ENCODE measurements at places on chromosomes 3 and 15.

DNA sequence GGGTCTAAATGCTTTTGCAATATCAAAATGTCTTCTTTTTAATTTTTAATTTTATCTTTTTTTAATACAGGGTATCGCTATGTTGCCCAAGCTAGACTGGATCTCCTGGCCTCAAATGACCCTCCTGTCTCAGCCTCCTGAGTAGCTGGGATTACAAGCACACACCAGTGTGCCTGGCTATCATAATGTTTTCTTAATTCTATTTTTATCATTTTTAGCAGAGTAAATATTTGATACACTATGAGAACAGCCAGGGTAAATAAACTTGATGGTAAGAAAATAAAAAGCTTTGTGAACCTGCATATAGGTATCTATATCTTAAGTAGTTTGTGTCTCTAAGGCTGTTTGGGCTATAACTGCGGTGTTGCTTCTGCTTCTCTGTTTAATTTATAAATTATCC lies 60.4 kb downstream of the IL12A start:
- no peak for DNase-seq

DNA sequence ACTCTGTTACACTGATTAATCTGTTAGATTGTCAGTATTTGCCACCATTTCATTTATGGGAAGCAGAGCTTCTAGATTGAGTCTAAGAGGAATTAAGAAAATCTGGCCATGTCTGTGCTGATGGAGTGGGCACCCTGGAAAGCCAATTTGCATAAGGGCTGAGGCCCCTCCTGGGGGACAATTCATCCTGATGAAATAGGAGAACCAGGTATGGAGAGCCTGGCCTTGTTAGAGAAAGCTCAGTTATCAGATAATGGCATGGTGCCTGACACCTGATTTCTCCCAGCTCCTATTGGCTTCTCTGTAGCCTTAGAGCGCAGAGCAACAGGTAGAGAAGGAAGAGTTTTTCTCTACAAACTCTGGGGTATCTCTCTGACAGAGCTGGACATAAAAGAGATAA lies 114.2 kb downstream of the EBLN2 start:
- DNase-seq = no peak

GRCh38 chr15:94175420-94175819 lies 55.9 kb upstream of the MCTP2 start:
- no peak for DNase-seq

DNA sequence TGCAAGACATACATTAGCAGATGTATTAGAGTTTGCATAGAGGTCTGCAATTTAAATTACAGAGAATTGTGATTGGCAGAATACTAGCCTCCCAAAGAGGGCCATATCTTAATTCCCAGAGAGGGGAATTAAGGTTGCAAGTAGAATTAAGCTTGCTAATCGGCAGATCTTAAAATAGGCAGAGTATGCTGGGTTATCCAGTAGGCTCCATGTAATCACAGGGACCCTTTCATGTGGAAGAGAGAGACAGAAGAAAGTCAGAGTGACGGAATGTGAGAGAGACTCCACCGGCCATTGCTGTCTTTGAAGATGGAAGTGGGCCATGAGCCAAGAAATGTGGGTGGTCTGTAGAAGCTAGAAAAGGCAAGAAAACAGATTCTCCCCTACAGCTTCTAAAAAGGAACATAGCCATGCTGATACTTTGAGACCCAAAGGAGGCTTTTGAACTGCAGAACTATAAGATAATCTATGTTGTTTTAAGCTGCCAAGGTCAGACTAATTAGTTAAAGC lies 38.8 kb downstream of the IMPG2 start:
- no peak for DNase-seq

DNA sequence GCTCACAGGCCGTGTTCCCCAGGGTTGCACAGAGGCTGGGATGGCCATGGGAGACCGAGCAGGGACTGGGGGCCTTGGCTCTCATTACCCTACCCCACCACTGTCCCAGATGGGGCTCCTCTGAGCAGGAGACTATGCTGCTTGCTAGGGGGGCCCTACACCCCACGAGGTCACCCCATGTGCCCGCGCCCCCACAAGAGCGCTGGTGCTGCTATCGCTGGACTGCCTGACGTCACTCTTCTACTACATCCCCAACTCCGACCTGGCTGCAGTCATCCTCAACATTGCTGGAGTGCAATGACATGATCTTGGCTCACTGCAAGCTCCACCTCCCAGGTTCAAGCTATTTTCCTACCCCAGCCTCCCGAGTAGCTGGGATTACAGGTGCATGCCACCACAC lies 307.7 kb downstream of the ARRDC4 start:
- DNase-seq = no peak

DNA sequence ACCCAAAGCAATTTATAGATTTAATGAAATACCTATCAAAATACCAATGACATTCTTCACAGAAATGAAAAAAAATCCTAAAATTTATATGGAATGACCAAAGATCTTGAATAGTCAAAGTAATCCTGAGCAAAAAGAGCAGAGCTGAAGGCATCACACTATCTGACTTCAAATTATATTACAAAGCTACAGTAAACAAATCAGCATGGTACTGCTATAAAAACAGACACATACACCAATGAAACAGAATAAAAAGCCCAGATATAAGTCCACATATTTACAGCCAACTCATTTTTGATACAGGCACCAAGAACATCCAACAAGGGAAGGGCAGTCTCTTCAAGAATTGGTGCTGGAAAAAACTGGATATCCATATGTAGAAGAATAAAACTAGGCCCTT lies 54.9 kb upstream of the TMEM158 start:
- DNase-seq = no peak

- DNase-seq = peak; percentile 86
These were observed 422.4 kb upstream of the ATP11B start for GRCh38 chr3:182370949-182371348.

DNA sequence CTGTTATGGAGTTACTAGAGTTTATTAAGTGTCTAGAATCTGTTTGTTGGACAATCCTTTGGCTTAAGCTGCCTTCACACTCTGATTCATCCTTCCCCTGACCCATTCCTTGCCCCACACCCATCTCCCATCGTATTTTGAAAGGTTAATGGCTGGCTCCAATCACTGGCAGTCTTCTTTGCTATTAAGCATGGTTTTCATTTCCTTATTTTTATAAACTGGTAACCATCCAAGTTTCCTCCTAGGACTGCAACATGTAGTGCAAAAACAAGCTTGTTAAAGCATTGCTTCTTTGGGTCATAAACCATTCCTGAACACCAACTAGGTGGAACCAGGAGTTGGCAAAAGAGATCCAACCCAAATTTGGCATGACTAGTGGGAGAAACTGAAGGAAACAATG lies 148.4 kb downstream of the DTWD1 start:
- DNase-seq = no peak

GRCh38 chr3:23834082-23834870 lies 28.5 kb downstream of the UBE2E1 start:
- peak; percentile 26 for DNase-seq

- peak; percentile 42 for DNase-seq
These were observed 149.1 kb downstream of the TJP1 start for GRCh38 chr15:29672923-29673809.

DNA sequence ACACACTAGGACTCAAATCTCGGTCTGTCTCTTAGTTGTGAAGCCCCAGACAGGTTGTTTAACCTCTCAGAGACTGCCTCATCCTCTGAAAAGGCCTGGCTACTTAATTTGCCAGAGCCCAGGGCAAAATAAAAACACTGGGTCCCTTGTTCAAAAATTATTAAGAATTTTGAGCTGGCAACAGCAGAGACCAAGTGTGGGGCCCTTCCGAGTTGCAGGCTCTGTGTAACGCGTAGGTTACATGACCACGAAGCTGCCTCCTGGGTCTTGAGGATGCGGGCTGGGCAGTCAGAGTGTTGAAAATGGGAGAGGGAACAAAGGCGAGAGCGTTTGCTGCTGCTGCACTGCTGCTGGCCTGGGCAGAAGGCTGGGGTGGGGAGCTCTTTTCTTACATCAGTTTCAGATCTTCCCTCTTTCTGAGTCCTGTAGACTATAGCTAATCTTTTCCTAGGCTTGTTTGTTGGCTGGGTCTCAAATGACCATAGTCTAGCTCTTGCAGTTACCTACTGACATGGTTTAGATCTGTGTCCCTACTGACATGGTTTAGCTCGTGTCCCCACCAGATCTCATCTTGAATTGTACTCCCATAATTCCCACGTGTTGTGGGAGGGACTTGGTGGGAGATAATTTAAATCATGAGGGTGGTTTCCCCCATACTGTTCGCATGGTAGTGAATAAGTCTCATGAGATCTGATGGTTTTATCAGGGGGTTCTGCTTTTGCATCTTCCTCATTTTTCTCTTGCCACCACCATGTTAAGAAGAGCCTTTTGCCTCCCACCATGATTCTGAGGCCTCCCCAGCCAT lies 49.9 kb downstream of the CLEC3B start:
- no peak for DNase-seq

DNA sequence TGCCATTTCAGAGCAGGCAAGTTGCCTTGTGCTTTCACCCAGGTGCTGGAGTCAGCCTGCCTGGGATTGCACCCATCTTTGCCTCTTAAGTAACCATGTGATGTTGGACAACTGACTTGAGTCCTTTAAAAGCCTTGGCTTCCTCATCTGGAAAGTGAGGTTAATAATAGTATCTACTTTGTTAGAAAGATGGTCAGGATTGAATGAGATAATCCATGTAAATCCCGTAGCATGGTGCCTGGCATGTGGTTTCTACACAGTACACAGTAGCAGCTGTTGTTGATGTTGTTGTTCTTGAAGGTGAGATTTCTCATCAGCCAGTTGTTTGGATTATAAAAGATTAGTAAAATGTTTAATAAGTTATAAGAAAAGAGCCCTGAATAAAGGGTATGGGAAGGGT lies 48.8 kb downstream of the PSMD6 start:
- DNase-seq = no peak

GRCh38 chr15:95662638-95663037 lies 667.9 kb upstream of the NR2F2 start:
- no peak for DNase-seq

GRCh38 chr3:31027914-31028313 lies 133.5 kb upstream of the GADL1 start:
- no peak for DNase-seq

DNA sequence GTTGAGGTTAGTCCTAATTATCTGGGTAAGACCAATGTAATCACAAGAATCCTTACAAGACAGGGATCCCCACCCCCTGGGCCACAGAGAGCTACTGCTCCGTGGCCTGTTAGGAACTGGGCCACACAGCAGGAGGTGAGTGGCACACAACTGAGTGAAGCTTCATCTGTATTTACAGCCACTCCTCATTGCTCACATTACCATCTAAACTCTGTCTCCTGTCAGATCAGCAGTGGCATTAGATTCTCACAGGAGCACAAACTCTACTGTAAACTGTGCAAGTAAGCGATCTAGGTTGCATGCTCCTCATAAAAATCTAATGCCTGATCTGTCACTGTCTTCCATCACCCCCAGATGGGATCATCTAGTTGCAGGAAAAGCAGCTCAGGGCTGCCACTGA lies 58.5 kb upstream of the CRBN start:
- no peak for DNase-seq

DNA sequence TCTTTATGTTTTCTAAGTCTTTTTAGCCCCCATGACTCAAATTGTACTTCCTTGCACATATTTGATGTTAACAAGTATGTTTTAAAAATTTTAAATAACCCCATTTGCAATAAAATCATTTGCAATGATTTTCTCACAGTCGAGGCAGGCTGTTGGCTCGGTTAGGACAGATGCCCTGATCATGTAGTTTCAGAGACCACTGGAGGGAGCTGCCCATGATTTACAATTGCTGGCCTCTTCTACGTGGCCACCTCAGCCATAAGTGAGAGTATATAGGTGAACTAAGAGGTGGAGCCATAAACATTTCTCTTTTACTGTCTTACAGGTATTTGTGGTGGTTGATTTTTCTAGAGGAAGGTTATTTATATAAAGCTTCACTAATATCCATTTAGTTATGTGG lies 1.7 kb downstream of the DTWD1 start:
- DNase-seq = no peak

DNA sequence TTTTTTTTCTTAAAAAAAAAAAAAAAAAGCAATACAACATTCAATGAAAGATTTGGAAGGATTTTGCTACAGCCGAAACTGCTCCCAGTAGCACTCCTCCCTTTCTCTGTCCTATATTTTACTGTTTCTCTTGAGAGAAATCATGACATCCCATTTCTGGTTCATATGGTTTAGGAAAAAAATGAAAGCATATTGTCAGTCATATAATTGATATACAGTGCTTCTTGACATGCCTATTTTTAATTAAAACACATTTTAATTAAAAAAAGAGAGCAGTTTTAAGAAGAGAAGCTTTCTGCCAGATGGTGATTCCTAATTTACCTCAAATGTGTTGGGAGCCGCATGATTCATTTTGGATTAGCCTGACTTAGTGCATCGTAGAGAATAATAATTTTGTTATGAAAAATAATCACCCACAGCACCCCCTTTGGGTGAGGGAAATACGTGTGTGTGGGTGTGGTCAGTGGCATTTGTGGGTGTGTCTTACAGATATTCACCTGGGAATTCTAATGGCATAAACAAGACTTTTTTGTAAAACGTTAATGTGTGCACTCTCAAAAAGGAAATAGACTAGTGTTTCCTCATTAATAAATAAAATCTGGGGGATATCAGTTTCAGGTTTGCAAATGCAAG lies 544.5 kb downstream of the MFSD1 start:
- DNase-seq = no peak

- peak; percentile 17 for DNase-seq
These were observed 464.9 kb downstream of the MFSD1 start for GRCh38 chr3:159266779-159267178.

GRCh38 chr3:24828011-24828410 lies 333.4 kb upstream of the THRB start:
- no peak for DNase-seq

DNA sequence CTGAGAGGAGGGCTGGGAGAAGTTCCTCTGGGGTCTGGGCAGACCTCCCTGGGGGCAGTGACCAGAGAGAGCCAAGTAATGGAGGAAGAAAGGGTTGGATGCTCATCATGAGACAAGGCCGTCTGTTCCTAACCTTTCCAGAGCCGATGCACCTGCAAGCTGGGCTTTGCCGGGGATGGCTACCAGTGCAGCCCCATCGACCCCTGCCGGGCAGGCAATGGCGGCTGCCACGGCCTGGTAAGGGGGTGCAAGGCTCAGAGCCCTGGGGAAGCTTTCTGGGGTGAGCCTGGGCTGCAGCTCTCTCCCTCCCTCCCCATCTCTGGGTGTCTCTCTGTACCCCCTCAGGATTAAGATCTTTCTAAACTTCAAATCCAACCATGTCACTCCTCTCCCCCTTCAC lies 16.4 kb downstream of the STAB1 start:
- no peak for DNase-seq

- peak; percentile 41 for DNase-seq
These were observed 37.4 kb downstream of the CPN2 start for GRCh38 chr3:194313560-194314387.

GRCh38 chr15:42045211-42045615 lies 24.4 kb upstream of the PLA2G4E start:
- no peak for DNase-seq

- DNase-seq = peak; percentile 94
These were observed 40.9 kb downstream of the IRAK2 start for GRCh38 chr3:10205451-10206165.

GRCh38 chr3:157354722-157355121 lies 81.9 kb upstream of the PTX3 start:
- DNase-seq = no peak

GRCh38 chr15:90367576-90367975 lies 15.5 kb downstream of the ZNF774 start:
- peak; percentile 41 for DNase-seq

- peak; percentile 59 for DNase-seq
These were observed 396 bp downstream of the INO80 start for GRCh38 chr15:41115652-41116115.

All from fibroblast of lung (primary cell).